Activated CD4-positive, CD25-positive, alpha-beta regulatory T cell (primary cell): ENCODE measurements at places on chromosomes 11 and 22.
A peak's percentile ranks its signal among the peaks of the same experiment; 100 is the strongest.

GRCh38 chr11:123235656-123236261, 40.7 kb upstream of the CLMP start:
- no peak for DNase-seq

DNA sequence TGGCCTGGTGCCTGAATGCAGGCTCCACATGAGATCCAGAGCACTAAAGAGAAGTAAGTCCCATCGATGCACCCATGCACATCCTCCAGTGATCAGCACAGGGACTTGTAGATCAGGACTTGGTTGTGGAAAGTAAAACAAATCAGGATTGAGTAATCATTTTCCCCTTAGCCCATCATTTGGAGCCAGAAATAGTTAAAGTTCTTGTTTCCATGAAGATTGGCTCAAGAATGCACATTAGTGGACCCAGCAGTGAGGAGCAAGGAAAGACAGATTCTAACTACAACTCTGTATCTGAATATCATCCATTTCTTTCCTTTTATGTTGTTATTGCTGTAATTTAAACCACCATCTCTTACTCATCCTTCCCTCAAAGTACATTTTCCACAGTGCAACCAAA, 19.1 kb downstream of the CCDC83 start:
- DNase-seq, result no peak

- DNase-seq, result no peak
These were observed 41.4 kb downstream of the SCUBE2 start for GRCh38 chr11:9049959-9050358.

DNA sequence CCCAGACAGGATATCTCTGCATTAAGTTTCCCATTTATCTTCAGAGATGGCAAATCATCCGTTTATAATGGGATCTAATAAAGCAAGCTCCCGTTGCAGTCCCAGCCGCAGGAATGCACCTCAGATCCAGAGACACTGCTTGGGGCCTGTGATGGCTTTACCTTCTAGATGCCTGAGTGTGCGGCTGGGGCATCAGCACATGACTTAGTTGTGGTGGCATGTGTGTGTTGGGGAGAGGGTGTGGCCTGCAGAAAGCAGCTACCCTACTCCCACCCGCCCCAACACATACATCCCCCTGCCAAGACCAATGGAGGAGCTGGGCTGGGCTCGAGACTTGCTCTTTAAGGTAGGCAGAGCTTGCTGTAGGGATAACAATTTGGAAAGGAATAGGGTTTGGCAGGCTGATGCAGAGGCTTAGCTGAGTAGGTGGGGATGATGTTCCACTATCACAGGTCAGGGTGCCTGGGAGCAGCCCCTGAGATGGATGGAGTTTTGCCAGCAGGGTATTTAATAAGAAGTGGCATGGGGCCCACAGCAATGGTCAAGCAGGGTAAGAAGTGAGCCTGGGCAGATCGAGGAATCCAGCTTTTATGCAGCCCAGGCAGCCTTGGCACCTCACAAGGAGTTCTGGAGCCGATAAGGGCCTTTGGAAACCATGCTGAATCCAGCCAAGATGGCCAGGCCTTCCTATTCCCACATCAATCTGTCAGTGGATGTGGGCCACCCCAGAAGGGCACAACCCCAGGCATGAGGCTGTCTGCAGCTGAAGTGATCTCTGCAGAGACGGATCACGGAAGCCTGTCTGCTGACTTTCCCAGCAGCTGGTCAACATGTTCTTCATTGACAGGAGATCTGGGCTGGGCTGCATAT, 601.3 kb downstream of the BUD13 start:
- no peak for DNase-seq

DNA sequence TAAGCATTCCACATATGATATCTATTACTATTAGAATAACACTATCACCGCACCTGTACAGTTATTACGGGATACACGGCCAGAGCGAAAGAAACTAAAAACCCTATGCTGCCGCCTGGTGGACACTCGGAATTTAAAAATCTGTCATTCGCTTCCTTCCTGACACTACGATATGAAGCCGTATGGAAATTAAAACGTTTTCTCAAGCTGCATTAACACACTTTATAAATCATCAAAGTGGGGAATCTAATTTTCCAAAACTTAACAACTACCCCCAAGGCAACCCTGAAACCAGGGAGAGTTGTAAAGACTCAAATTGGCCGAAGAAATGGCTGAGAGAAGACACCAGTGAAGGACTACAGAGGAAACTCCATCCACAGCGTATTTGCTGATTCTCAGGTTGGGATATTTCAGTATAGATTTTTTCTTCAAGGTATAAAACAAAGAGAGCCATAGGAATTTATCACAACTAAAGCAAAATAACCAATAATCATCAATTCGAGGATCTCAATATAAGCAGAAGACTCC, 1.4 kb downstream of the CCDC73 start:
- DNase-seq, result peak; percentile 48

DNA sequence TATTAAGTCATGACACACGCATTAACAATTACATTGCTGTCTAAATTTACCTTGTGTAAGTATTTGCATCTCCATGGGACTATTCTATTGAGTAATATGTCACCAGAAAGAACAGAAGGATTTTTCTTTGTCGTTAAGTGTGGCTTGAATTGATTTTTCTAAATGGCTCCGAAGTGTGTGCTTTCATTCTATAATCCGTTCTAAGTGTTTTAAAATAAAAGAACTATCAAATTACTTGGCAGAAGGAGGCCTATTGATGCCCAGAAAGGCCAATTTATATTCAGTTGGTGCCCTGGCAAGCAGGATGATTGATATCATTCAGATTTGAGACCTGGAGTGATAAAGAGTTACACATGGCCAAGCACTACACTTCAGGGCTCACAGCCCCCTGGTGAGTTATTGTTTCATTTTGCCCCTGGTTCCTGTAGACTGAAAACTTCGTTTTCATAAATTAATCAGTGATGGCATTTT, 538.9 kb upstream of the ANO5 start:
- DNase-seq, result no peak

DNA sequence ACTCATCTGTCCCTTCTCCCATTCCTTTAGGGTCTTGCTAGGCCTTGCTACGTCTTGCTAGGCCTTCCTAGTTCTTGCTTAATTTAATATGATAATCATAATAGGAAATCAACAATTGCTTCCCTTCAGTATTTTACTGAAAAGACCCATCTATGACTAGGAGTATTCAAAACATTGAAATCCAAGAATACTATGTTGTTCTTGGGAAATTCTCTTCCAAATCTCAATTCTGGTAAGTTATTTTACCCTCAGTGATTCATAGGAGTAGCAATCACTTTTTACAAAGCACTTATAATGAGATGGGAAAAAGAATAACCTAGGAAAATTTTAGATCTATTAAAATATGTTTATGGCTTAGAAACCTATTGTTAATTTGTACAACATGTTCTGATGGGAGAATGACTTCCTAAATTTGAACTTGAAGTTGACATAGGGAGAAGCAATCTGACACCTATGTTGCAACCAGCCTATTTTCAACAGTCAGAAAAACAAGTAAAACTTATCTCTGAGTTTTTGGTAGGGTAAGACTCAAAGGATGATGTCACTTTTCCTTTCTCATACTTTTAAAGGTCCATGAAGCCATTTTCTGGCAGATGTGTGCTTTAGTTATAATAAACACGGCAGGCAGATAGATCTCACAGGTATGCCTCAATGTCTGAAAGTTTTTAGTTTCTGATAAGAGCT, 29.5 kb upstream of the HIPK3 start:
- no peak for DNase-seq

DNA sequence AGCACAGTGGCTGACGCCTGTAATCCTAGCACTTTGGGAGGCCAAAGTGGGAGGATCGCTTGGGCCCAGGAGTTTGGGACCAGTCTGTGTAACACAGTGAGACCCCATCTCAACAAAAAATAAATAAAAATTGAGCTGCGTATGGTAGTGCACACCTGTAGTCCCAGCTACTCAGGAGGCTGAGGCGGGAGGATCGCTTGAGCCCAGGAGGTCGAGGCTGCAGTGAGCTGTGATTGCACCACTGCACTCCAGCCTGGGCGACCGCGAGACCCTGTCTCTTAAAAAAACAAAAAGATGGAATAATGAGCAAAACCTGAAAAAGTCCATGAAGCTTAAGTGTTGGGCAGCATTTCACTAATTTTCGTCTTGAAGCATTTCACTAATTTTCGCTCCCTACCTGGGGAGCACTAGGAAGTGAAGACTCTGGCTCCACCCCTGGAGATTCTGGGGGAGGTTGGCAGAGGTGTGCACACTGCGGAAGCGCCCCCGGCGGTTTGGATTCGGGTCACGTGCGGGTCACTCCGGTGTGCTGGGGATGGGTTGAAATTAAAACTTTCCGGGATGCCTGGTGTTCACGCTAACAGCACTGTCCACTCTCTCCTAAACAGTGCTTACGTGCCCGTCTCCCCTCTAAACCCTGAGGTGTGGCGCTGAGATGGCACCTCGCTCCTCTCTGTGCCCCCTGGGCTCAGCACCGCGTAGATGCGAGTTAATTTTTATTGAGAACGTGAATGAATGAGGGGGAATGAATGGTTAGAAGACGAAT, 906 bp upstream of the NAA40 start:
- DNase-seq, result no peak

GRCh38 chr11:126359431-126360048, 4.1 kb downstream of the ST3GAL4 start:
- DNase-seq, result no peak

GRCh38 chr11:47980907-47981621, 705 bp downstream of the PTPRJ start:
- peak; percentile 10 for DNase-seq

DNA sequence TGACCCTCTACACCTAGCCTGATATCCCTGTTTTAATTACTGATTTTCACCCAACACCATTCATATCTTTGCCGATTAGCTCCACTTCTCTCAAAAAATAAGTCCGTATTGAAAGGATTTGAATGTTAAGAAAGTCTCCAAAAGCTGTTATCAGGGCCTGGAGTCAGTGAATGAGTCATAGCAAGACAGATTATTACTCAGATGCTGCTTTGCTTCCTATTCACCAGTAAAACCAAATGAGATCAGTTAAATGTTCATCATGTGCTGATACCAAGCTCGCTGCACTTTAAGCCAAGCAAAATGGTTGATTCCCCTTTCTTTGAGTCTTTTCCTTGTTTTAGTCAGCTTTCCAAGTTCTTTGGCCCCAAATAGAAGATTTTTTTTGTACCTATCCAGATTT, 228.4 kb downstream of the FAT3 start:
- DNase-seq, result no peak

DNA sequence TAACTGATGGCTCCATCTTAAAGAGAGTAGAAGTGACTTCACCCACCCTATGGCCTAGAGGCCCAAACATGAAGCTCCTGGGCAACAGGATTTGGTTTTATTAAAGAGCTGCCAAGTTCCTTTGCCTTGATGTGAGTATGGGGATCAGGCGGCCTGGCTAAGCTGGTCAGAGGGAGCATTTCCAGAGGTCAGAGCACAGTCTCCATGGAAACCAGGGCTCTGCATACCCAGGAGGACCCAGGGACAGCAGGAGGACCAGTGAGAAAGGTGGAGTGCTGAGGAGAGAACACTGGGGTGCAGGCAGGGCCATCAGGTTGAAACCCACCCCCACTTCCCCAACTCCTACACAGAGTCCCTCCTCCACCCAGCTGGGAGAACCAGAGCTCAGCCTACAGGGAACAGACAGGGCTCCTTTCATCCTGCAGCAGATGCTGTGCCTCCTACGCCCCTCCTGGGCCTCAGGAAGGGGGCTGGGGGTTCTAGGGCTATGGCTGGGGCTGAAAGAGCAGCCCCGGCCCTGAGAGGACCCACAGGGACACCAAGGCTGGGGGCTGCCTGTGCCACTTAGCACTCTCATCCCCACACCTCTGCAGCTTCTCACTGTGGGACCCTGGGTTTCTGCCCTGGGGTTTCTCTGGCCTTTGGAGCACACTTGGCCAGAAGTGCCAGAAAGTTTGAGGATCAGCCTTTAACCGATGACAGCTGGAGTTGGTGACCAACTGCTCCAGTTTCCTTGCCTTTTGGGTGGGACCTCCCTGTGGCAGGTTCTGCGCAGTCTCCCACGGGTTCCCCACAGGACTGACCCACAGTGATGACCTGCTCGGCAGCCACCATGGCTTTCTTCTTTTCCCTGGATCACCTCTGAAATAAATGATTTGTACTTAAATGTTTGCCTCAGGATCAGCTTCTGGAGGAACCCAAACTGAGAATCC, 13.8 kb upstream of the P2RY6 start:
- no peak for DNase-seq

GRCh38 chr11:41431784-41432183, 27.7 kb downstream of the LRRC4C start:
- DNase-seq, result no peak

DNA sequence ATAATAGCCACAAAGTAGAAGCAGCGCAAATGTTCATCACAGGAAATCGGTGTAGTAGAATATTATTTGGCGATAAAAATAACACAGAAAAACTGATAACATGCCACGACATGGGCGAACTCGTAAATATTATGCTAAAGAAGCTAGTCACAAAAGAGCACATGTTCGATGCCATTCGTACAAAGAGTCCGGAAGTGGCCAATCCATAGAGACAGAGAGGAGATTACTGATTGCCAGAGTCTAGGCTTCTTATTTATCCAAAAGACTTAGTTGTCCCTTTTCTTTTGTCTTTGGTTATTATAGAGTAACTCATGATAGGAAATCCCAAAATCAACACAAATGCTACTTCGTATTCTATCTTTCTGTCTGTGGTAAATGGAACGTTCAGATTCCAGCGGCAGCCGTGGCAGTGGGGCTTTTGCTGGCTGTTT, 56.5 kb downstream of the MED15 start:
- no peak for DNase-seq

DNA sequence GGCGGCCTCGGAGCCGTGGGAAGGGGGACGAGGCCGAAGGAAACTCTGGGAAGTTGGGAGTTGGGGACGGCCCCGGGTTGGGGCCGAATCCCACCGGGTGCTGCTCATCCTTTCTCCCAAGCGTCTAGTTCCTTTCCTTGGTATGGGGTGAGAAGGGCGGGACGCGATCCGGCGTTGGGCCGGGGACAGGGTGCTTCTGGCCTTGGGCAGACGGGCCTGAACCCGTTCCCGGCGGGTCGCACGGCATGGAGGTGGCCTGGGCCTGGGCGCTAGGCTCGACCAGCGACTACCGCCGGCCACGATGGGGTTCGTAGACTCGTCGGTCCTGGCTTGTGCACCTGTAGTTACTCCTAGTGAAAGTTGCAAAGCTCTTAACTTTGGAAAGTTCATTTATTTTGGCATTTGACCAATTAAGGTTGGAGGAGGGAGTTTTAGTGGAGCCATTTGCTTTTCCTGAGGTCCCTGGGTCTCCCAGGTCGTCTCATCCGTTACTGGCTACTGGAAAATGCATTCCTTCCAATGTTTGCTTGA, 1.0 kb downstream of the SYT9 start:
- no peak for DNase-seq

DNA sequence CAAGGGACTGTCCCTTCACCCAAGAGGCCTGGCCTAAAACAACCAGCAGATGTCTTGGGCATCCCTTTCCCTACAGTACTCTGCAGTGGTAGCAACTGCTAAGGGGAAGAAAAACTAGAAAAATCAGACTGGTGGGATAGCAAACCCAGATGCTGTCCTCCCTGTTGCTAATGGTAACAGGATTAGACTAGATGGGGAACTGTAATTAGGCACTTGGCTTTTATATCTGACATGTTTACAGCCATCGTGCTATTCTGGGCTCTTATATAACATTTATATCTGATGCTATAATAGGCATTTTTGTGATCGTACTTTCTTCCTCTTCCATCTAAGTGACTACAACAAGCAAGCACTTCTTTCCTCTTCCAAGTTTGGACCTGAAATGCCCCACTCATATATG, 316.7 kb downstream of the DLG2 start:
- no peak for DNase-seq
